Activated T-helper 1 cell treated with anti-CD3 and anti-CD28 coated beads, Interleukin-12 subunit alpha, Interleukin-12 subunit beta, Interleukin-2, Interleukin-4 antibody, amounts not matched to agents 30 ng/mL and 10 ng/mL and 1 ng/mL, durations not matched to agents 14 hours and 24 hours and 36 hours (primary cell): ENCODE measurements at places on chromosomes 12 and 14. TPM values are rescaled to one million over a fixed set of nuclear protein-coding genes. Genes with fewer than 3 reads are reported as not detected.

TAS2R31 gene
- 4.1 and 4.5 TPM in 2 replicates for total RNA-seq

KRT2 gene
- total RNA-seq: not detected in 2 replicates

MTHFD1 gene
- total RNA-seq: 241 and 244 TPM in 2 replicates

STON2 gene
- total RNA-seq: 0.44 and 0.47 TPM in 2 replicates

DNA sequence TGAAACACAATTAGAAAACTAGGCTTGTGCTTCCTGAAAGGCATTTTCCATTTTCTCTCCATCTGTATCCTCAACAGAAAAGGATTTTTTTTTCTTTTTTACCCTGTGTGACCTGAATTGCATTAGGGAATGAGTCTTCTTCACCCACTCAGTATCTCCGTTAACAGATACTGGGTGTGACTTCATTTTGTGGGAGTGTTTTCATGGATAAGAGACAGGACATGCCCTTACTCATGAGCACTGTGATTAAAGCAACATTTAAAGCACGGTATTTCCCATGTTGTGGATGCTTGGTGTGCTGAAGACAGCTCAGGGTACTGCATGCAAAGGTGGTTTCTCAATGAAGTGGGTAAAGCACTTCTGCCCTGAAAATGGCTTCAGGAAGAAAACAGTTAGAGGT is 1397.3 kb upstream of the TMEM132C start:
- no peak for DNase-seq
- H3K27me3 ChIP-seq: no peaks in the 10 kb centered on the region
- no peaks in the 10 kb centered on the region for H3K36me3 ChIP-seq
- H3K27ac ChIP-seq: no peak overlapping the region

GRCh38 chr12:96670334-96670899 is 181.0 kb downstream of the CFAP54 start:
- DNase-seq: no peak
- no peak overlapping the region for H3K4me3 ChIP-seq
- H3K27ac ChIP-seq: no peak overlapping the region

DNA sequence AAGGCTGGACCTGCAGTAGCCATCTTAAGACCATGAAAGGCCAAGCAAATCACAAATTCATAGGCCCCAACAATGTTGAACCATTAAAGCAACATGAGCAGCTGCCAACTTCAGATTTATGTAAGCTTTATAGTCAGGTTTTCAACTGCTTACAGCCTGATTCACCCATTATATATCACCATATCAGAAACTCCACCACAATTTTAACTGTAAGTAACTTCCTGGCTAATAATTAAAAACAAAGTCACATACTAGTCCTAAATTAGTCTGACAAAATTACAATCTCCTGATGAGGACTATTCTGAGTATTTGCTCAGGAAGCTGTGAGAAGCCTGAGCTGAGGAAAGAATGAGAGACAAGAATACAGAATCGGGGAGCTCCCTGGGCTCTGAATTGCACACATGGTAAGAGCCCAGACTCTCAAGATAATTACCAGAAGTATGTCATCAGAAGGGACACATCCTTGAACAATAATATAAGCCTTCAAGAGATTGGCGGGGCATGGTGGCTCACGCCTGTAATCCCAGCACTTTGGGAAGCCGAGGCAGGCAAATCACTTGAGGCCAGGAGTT is 55.1 kb downstream of the NUMB start:
- H3K4me3 ChIP-seq: no peak overlapping the region
- no peak for DNase-seq
- H3K4me1 ChIP-seq: no peaks in the 10 kb centered on the region
- no peak overlapping the region for H3K27ac ChIP-seq

DNA sequence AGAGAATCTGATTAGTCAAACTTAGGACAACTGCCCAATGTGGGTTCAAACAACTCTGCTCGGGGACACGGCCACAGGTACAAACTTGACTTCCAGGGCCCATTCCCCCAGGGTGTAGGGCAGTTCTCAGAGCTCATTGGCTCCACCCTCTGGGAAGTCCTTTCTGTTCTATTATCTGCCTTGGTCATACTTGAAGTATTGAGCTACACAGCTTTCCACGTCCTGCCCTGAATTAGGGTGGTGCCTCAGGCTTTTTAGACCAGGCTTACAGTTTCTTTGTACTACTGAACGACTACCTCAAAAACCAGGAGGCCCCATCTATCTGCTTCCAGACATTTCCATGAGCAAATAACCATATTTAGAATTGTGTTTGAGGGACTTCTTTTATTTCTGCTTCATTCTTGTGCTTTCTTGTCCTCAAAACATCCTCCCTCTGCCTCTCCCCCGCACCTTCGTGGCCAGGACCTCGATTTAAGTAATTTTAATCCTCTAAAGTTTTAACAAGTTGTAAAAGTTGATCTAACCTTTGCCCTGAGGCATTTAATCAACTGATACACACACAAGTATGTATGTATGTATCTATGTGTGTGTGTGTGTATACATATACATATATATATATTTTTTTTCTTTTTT is 281.7 kb upstream of the AMIGO2 start:
- peak overlapping the region; percentile 67 for H3K4me3 ChIP-seq
- peaks cover 56% of the 10 kb centered on the region for H3K4me1 ChIP-seq
- peaks cover 19% of the 10 kb centered on the region for H3K36me3 ChIP-seq
- peak overlapping the region; percentile 97 for H3K27ac ChIP-seq
- DNase-seq: peak; percentile 52

DNA sequence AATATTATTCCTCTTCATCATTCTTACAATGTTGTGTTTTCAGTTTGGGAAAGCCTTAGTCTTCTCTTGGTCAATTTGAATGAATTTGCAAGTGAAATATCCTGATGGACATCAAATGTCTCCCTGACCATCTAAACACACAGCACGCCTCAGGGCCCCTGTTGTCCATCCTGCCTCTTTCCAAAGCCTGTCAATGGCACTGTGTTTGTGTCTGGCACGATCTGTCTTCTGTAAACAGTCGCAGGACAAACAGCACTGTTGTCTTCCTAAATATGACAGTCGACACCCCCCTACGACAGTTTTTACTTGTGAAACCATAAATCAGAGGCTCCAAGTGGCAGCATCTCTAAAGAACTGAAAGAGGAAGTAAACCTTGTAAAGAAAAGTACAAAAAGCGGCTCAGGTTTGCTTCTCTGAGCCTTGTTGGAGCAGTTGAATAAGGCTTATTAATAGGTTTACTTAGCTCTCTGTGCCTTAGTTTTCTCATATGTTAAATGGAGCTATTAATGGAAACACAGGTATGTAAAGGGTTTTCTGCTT is 285.8 kb downstream of the NRXN3 start:
- peaks cover 1% of the 10 kb centered on the region for H3K27me3 ChIP-seq
- no peak overlapping the region for H3K27ac ChIP-seq
- no peak overlapping the region for H3K4me3 ChIP-seq
- no peaks in the 10 kb centered on the region for H3K36me3 ChIP-seq
- H3K4me1 ChIP-seq: no peaks in the 10 kb centered on the region

DNA sequence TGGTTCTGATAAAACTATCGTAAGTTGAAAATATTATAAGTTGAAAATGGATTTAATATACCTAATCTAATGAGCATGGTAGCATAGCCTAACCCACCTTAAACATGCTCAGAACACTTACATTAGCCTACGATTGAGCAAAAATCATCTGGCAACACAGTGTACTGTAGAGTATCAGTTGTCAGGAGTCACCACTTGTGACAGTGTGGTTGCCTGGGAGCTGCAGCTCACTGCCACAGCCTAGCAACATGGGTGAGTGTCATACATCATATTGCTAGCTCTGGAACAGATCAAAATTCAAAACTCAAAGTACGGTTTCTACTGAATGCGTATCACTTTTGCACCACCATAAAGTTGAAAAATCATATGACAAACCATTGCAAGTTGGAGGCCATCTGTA is 203.5 kb downstream of the ATXN7L3B start:
- no peak for DNase-seq
- H3K4me1 ChIP-seq: no peaks in the 10 kb centered on the region
- no peak overlapping the region for H3K27ac ChIP-seq
- no peak overlapping the region for H3K4me3 ChIP-seq

- H3K4me3 ChIP-seq: no peak overlapping the region
- no peaks in the 10 kb centered on the region for H3K36me3 ChIP-seq
- H3K27me3 ChIP-seq: peaks cover 10% of the 10 kb centered on the region
- no peak overlapping the region for H3K27ac ChIP-seq
- no peak for DNase-seq
These were observed 53.0 kb downstream of the SAV1 start for GRCh38 chr14:50615056-50615455.

GRCh38 chr12:6540181-6540877 is 6.0 kb downstream of the GAPDH start:
- peaks cover 54% of the 10 kb centered on the region for H3K36me3 ChIP-seq
- peaks cover 62% of the 10 kb centered on the region for H3K4me1 ChIP-seq
- DNase-seq: peak; percentile 54
- H3K27me3 ChIP-seq: no peaks in the 10 kb centered on the region
- peak overlapping the region; percentile 91 for H3K27ac ChIP-seq

DNA sequence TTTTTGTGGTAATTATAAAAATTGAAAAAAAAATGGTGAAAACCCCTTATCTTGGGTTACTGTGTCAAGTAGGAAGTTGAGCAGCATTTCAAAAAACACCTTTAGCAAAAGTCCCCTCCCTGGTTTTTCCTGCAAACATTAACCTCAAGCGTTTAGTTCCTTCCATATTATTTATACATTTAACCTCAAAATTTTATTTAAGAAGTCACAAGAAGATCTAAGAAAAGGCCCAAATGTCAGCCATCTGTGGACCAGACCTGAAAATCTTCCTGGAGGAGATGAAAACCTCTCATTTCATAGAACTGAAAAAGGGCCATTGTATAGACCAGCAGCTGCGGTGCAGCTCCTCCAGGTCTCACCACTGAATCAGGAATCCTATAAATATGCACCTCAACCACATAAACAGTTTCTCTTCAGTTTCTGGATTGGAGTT is 40.4 kb upstream of the BTG1 start:
- H3K27ac ChIP-seq: peak overlapping the region; percentile 91
- no peaks in the 10 kb centered on the region for H3K27me3 ChIP-seq
- H3K36me3 ChIP-seq: peaks cover 11% of the 10 kb centered on the region
- peak overlapping the region; percentile 68 for H3K4me3 ChIP-seq

DNA sequence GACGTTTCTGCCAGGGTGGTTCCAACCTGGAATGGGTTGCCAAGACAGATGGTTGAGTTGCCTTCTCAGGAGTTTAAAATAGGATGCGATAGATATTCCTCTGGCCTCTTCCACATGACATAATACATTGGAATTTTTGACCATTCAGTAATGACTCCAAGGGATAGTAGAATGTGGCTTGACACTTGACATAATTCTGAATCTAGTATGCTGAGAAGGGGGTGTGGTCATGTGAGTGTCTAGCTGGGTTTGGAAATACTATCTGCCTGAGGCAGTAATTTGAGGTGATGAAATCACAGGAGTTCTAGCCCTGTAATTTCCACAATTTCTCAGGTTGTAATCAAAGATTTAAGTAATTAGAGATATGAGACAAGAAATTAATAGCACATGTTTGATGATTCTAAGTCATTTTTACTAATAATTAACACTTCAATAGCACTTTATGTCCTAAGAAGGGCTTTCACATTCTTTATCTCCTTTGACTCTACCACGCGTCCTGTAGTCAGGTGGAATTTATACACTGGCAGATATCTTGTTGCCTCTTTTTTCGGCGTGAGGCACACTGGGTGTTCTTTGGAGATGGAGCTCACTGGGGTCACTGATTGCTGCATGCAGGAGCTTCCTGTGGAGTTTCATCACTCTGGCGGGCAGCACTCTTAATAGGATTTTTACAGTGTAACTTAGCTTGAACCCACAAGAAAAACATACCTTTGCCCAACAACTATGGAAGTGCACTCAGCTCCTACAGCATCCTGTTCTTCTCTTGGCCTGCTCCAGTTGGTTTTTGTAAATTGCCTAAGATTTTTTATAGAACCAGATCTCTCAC is 3.2 kb upstream of the AMIGO2 start:
- H3K36me3 ChIP-seq: peaks cover 25% of the 10 kb centered on the region
- no peak for DNase-seq
- H3K27me3 ChIP-seq: no peaks in the 10 kb centered on the region
- no peak overlapping the region for H3K27ac ChIP-seq

GRCh38 chr14:76720382-76720813 is 40.9 kb upstream of the VASH1 start:
- H3K4me3 ChIP-seq: no peak overlapping the region
- H3K36me3 ChIP-seq: no peaks in the 10 kb centered on the region
- no peak overlapping the region for H3K27ac ChIP-seq
- peaks cover 9% of the 10 kb centered on the region for H3K27me3 ChIP-seq
- no peak for DNase-seq

DNA sequence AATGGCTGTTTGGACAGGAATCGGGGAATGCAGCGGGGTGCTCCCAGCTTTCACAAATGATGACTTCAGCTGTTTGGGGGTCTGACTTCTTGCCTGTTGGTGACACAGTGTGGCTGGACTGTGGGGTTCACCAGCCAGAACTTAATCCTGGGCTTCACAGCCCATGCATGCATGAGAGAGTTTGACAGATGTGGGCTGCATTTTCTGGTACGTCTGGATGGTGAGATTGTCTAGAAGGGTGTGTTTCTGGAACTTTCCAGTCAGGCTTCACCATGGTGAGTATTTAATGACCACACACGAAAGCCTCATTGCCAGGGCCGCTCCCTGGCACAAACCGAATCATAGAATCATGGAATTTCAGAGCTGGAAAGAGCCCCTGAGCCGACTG is 29.6 kb downstream of the CHST11 start:
- no peak for DNase-seq
- H3K27me3 ChIP-seq: no peaks in the 10 kb centered on the region
- peak overlapping the region; percentile 15 for H3K27ac ChIP-seq
- H3K4me3 ChIP-seq: no peak overlapping the region
- H3K36me3 ChIP-seq: peaks cover 43% of the 10 kb centered on the region
- H3K4me1 ChIP-seq: peaks cover 94% of the 10 kb centered on the region

DNA sequence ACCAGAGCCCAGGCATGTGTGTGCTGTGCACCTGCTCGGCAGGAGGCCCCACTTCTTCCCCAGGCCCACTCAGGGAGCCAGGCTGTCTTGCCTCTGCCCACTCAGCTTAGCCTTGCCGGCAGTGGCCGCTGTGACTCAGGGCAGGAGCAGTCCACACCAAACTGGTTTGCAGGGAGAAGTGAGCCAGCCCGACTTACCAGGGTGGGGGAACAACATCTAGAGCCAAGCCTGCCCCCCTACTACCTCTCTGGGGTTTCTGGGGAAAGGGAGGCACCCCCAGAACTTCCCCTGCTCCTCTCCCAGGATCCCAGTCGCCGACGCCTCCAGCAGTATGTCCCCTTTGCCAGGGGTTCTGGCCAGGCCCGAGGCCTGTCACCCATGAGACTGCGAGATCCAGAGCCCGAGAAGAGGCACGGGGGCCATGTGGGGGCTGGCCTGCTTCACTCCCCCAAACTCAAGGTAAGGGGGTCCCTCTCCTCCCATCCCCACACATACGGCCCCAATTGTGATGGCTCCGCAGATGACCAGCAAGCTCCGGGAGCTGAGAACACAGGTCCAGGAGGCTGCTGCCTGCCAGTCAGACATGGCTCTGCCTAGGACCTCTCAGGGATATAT is 3.0 kb downstream of the PLEKHG6 start:
- H3K4me1 ChIP-seq: peaks cover 21% of the 10 kb centered on the region
- H3K27ac ChIP-seq: no peak overlapping the region
- H3K4me3 ChIP-seq: no peak overlapping the region
- no peak for DNase-seq
- no peaks in the 10 kb centered on the region for H3K36me3 ChIP-seq

GRCh38 chr14:93110856-93111419 is 4.8 kb downstream of the ITPK1 start:
- H3K4me1 ChIP-seq: peaks cover 44% of the 10 kb centered on the region
- peaks cover 2% of the 10 kb centered on the region for H3K36me3 ChIP-seq
- no peak for DNase-seq
- no peak overlapping the region for H3K4me3 ChIP-seq
